Heart right ventricle (tissue), 16 donors: ENCODE measurements at places on chromosomes 13 and 19. TPM values are rescaled to one million over a fixed set of nuclear protein-coding genes. Genes with fewer than 3 reads are reported as not detected.
A peak's percentile ranks its signal among the peaks of the same experiment; 100 is the strongest.

GRCh38 chr13:77781808-77782207 is 84.3 kb downstream of the SLAIN1 start:
- H3K27ac ChIP-seq, result no peak overlapping the region
- no peaks in the 10 kb centered on the region for H3K4me1 ChIP-seq
- peak; percentile 21 for DNase-seq

DNA sequence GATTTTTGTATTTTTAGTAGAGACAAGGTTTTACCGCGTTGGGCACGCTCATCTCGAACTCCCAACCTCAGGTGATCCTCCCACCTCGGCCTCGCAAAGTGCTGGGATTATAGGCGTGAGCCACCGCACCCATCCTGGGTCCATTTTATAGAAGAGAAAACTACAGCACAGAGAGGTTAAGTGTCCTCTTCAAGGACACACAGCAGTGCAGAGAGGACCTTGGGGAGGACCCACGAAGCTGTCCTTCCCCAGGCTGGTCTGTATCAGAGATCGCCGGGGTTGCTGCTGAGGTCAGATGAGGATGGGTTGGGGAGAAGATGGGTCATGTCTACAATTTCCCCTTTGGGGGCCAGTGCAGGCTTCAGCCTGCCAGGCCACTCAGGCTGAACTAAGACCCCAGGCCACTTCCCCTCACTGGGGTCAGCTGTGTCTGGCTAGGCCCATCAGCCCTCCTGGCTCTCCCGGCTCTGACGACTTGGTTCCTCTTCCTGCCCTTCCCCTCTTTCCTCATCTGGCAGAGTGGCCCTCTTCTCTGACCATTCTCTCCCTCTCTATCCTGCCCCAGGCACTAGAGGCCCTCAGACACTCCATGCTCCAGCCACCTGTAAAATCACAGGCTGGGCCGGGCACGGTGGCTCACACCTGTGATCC is 9.6 kb downstream of the MYO1F start:
- DNase-seq, result peak; percentile 44
- H3K27ac ChIP-seq, result no peak overlapping the region
- peaks cover 4% of the 10 kb centered on the region for H3K36me3 ChIP-seq
- no peaks in the 10 kb centered on the region for H3K27me3 ChIP-seq
- no peaks in the 10 kb centered on the region for H3K4me1 ChIP-seq

- no peaks in the 10 kb centered on the region for H3K4me1 ChIP-seq
- no peak for DNase-seq
- H3K27me3 ChIP-seq, result peaks cover 2% of the 10 kb centered on the region
- no peak overlapping the region for H3K4me3 ChIP-seq
- no peak overlapping the region for H3K27ac ChIP-seq
These were observed 54.5 kb downstream of the GPR180 start for GRCh38 chr13:94656176-94656575.

GRCh38 chr13:111919849-111920248 is 147.1 kb upstream of the SOX1 start:
- H3K27ac ChIP-seq, result no peak overlapping the region
- H3K4me1 ChIP-seq, result no peaks in the 10 kb centered on the region
- DNase-seq, result no peak
- no peak overlapping the region for H3K4me3 ChIP-seq
- peaks cover 24% of the 10 kb centered on the region for H3K27me3 ChIP-seq

Gene ZNF709
- 3.4 TPM for total RNA-seq

Gene ZNF813
- total RNA-seq, result 0.81 TPM

Gene ANKLE1
- total RNA-seq, result 0.40 TPM

Gene SMIM24
- not detected for total RNA-seq

Gene HRC
- 1,074 TPM for total RNA-seq

Gene CLEC17A
- not detected for total RNA-seq
